ENCODE measurements at places on chromosomes 7 and 10.

DNA sequence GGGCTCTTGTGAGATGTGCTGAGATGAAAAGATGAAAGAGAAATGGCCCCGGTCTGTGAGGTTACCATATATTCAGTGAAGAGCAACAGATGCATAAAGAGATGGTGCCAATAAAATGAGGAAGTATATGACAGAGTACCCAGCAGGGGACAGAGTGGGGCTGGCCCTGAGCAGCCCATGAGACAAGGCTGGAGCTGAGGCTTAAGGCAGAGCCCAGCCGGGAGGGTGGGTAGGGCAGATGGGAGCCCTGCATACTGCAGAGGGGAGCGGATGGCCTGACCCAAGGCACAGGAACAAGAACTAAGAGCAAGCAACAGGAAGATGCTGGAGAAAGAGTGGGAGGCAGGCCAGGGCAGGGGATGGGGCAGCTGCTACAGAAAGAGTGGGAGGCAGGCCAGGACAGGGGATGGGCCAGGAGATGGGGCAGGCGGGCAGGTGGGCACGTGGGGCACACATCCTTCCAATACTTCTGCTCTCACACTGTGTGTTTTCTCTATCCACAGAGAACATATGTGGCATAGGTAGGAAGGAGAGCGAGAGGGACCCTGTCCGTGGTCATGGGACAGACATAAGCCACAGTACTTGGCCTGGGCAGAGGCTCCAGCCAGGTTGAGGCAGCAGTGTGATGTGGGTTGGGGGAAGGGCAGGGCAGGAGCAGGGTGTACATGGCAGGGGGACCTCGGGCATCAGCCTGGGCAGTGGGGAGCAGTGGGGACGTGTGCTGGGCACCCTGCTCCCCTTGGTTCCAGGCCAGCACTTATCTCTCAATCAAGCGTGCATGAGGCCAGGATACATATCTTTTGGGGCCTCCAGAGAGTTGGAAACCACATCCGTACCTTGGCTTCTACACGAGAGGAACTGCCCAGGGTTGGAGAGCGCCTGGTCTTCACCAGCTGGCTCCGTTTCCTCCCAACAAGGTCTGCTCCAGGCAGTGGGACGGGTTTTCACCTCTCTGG, 91.6 kb upstream of the IKZF1 start:
- DNase-seq: no peak

GRCh38 chr10:80598084-80598798, 60.5 kb downstream of the SH2D4B start:
- no peak for DNase-seq

DNA sequence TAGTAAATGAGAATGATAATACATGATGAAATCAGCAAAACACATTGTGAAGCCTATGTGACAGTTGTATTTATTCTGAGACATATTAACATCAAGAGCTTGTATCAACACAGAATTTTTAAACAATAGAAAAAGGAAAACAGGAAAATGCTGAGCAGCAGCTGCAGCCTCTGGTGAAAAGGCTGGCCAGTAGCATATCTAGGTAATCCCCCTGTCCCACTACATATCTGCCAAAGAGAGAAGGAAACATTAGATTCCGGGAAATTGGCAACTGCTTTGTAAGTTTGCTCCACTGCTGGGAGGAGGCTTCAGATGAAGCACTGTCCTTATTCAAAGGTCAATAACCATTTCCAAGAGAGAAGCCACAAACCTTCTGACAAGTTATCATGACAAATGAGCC, 89.4 kb downstream of the RALA start:
- DNase-seq: no peak

DNA sequence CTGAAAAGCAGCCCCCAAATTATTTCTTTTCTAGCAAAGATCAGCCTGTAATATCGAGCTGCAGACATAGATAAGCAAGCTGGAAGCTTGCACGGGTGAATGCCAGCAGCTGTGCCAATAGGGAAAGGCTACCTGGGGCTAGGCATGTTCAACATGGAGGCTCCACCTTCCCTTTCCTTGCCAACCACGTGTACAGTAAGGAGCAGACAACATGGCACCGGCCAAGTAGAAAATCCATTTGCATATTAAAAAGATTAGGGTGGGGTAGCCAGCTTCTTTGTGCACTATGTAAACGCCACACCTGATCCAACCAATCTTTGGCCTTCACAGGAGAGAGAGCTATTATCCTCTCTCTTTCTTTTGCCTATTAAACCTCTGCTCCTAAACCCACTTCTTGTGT, 56.7 kb upstream of the SEPHS1 start:
- DNase-seq: no peak

DNA sequence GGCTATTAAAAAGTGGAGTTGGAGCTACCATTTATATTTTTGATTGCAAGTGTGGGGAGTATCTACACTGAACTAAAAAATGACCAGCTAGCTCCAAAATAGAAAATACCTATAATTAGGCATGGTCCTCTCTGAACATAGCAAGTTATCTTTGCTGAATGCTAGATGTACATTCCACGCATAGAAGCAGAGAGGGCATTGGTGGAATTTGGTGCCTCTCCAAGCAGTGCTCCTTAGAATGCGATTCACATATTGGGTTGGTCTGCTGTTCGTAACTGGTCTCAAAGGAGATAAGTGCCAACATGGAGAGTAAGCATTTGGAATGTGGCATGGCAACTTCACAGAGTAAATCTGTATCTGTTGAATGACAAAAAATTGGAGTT, 196.2 kb downstream of the PTN start:
- no peak for DNase-seq

DNA sequence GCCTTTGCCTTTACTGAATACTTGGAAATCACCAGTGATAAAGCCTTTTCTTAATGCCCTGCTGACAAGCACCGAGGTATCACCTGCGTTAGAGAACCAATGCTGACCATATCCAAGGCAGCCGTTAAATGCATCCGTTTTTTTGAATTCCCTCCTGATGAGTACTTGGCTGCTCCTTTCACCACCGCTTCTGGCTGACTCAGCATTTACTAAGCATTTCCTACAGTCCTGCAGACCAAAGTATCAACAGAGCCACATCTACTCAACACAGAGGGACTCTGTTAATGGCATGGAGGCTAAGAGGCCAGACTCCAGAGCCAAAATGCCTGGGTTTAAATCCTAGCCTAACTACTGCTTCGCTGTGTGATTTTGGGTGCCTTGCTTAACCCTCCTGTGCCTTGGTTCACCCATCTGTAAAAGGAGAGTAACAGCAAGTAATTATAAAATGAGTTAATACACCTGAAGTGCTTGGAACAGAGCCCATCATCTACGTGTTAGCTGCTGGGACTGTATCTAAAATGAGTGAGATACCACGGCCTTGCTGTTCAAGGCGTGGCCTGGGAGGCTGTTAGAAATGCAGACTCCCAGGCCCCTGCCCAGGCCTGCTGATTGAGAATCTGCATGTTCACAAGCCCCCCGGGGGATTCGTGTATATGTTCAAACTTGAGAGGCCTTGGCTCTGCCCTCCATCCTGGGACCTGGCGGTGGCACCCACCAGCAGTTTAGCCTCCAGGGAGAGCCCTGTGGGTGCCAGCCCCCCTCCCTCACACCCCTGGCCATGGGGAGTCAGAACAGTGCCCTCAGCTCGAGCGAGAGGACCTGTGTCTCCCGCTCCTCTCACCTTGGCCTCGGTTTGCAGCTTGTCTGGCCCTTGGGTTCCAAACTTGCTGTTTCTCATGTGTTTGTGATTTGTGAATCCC, 30.8 kb upstream of the EFCAB10 start:
- peak; percentile 36 for DNase-seq

GRCh38 chr7:145928937-145929336, 187.7 kb upstream of the CNTNAP2 start:
- peak; percentile 0 for DNase-seq

GRCh38 chr10:10591715-10592341, 425.8 kb upstream of the CELF2 start:
- no peak for DNase-seq

GRCh38 chr7:38932509-38933168, 23.6 kb upstream of the VPS41 start:
- peak; percentile 41 for DNase-seq

DNA sequence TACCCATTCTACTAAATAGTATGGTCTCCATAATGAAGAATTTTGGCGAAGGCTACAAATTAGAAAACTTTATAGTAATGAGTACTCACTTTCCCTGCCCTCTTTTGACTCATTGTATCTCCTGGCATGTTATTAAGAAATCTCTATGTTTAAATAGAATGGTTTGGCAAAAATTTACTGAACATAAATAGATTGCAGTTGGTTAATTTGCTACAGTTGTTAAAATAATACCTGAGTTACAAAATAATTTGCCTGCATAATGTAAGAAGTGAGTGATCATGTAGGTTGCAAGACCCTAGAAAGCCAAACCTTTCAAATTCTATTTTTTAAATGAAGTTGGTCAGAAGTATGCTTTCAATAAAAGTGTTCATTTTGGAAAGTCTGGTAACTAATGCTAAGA, 176.8 kb upstream of the AHR start:
- DNase-seq: no peak

DNA sequence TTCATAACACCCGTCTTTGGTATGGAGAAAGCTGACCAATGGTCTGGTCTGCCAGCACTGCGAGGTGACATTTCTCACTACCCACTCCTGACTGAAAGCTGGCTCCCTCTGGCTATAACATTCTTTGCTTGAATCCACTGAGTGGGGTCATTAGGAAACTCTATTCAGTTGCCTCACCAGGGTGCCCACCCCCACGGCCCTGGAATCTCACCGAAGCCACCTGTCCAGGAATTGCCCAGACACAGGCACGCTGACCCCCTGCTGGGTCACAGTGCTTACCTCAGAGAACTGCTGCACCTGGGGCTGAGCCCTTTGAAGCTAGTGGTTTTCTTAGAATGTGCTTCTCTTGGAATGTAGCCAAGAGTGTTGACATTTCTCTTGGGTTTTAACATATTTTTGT, 28.6 kb downstream of the HECW1 start:
- DNase-seq: peak; percentile 13

- DNase-seq: no peak
Observed at GRCh38 chr10:43117777-43118583, 20.3 kb upstream of the CSGALNACT2 start.

DNA sequence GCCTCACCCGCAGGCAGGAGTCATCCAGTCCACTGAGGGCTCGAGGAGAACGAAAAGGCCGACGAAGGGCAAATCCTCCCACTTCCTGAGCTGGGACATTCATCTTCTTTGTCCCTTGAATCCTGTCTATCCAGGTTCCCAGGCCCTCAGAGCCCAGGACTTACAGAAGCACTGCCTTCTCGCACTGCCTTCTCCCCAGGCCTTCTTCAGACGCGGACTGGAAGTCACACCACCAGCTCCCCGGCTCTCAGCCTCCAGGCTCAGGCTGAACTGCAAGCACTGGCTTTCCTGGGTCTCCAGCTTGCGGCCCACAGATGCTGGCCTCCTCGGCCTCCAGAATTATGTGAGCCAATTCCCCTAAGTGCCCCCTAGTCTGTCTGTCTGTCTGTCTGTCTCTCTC, 6.4 kb upstream of the MMP21 start:
- DNase-seq: no peak

DNA sequence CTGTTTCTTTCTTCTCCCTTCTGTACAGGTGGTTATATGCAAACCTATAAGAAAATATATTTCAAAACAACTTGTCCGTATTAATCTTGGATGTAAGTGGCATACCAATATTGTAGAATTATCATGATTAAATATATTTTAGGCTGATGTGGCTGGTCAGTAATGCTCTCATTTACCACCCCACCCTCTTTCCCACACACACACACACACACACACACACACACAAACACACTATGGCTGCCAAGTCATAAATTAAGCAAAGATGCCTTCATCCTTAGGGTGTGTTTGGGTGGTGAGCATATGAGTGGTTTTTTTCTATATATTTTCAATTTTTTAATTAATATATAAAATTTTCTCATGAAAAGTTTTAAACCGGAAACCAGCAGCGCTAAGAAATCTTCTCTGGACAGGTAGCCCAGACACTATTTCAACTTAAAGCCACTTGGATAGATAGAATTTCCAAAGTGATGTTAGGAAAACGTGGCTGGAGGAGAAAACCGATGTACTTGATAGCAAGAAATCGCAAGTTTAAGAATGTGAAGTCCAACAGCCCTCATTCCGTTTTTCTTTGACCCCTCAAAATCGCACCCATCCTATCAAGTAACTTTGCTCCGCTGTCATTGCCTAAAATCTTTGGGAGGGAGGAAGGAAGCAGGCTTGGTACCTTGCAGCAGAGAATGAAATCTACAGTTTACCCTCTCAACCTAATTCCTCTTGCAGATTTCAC, 171.7 kb downstream of the FAM107B start:
- no peak for DNase-seq

- no peak for DNase-seq
Observed at GRCh38 chr10:9296190-9296589, 1241.7 kb downstream of the GATA3 start.

DNA sequence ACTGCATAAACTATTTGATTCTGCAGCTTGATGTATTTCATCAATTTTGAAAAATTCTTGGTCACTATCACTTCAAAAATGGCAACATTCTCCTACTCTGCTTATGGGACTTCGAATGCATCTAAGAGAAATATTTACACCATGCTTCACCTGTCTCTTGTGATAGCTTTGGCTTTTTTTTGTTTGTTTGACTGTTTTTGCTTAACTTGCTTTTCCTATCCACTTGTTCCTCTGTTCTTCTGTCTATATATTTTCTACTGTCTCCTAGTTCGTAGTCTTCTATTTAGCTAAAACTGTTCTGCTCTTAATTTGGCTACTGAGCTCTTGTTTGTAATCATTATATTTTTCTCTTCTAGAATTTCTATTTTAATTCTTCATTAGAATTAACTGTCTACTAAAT, 94.4 kb downstream of the INHBA start:
- no peak for DNase-seq

DNA sequence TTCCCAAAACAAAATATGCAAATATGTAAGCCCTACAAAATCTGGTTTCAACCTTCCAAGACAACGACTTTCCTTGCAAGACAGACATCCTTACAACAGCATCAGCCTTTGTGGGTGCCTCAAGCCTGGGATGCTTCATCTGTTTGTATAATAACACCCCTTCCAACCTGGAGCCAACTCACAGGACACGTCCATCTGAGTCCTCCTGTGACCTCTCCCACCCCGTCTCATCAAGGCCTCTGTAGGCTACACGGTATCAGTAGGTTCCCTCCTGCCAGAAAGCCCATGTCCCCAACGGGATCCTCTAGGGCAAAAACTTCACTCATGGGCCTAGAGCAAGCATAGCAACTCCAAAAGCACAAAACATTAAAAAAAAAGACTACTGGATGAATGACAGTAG, 173.2 kb downstream of the TNS3 start:
- no peak for DNase-seq

DNA sequence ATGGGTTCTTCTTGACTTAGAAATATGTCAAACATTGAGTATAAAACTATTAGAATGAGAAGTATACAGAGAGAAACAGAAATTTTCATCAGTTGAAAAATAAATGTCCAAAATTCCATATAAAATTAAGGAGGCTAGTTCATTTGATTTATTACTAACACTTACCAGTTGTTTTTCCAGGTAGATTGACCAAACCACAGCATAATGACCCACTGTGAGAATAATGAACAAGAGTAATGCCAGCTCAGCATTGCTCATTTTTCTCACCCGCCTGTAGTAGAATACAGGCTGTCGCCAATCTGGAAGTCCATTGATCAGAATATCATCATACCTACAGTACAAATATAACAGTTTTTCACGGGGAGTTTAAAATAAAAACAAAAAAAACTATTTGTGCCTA, 82.9 kb downstream of the DNAJC1 start:
- no peak for DNase-seq

Data from iris pigment epithelial cell (primary cell).